ENCODE measurements at places on chromosomes 3 and 15. TPM values are rescaled to one million over a fixed set of nuclear protein-coding genes. Genes with fewer than 3 reads are reported as not detected.

- DNase-seq: no peak
Measured at GRCh38 chr3:8441969-8442559, 59.6 kb upstream of the LMCD1 start.

GRCh38 chr15:41567862-41568261, 8.8 kb downstream of the TYRO3 start:
- no peak for DNase-seq

DNA sequence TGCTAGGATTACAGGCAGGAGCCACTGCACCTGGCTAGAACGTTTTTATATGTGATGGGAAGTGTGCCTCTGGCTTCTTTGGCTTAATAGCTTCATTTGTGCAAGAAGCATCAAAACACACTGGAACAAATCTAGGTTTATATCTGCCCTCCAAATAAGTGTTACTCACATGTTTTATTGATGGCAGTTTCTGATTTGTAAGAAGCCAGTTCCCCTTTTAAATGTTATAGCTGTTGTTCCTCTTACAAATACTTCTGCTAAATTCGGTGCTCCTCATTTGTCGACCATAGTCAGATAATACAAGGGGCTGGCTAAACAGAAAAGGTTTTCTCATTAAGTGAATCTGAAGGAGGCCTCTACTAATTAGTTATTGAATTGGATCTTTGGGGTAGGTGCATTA, 307.1 kb upstream of the SEMA6D start:
- no peak for DNase-seq

- no peak for DNase-seq
Measured at GRCh38 chr3:114893361-114893760, 253.7 kb downstream of the ZBTB20 start.

Gene GDPGP1
- total RNA-seq: 14.5 TPM

Data from T-cell (primary cell).